ENCODE measurements at places on chromosomes 13 and 19.

DNA sequence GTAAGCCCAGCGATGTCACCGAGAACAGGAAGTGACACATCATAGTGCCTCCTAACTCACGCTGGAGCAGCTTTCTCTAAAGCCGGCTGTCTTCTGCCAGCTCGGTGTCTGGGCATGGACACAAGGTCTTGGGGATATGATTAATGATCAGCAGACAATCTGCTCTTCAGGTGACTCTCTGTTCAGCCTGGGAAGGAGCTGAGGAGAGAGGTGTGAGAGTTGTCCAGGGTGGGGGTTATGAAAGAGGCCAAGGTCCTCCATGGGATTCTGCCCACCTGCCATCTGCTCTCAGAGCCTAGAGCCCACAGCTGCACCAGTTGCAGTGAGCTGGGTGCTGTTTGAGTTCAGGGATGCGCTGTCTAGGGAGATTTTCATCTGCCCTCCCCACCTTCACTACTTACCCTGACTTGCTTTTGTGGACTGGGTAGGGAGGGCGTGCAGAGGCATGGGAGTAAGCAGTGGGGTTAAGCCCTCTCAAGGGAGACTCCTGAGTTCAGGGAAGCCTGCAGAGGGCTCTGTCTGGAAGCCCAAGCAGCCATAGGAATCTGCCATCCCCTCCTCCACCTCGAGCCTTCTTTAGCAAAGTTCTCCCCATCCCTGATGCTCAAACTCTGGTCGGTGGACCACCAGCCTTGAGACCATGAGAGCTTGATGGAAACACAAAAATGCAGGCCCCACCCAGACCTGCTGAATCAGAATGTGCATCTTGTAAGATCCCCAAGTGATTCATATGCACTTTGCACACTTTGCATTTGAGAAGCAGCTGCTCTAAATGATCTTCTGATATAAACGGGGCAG lies 539.7 kb downstream of the RFC3 start:
- no peak for DNase-seq

DNA sequence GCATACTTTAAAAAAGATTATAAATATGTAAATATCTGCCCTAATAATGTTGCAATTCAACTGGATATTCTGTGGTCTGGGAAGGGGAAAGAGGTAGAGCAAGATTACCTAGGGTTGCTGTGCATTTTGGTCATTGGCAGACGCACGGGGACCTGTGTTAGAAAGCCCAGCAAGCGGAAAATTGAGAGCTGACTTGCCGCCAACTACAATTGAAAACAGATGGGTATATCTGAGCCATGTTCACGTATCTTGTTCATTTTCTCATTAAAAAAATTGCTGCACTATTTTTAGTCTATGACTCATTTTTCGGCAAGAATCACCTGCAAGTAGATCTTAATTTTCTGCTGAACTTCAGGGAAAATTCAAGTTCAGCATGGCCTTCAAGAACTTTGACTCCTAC lies 308.5 kb upstream of the TMTC4 start:
- no peak for DNase-seq

DNA sequence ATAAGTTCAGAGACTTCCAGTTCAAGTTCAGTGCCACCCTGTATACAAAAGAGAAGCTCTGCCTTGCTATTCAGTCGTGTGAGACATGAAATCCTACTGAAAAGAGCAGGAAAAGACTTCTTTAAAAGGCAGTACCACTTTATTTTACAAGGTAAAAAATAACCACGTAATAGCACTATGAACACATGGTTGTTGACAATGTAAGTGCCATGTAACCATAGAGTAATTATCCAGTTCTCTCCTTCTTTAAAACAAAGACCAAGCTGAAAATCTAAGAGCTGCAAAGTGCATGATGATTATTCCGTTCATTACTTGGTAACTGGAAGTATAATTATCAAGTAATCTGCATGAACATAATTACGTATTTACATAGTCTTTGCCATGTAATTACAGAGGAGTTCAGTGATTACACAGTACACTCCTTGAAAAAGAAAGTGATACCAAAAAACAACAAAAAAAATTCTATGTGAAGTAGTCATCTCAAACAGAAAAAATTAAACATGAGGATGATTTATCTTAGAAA lies 288.7 kb downstream of the EFNB2 start:
- no peak for DNase-seq

DNA sequence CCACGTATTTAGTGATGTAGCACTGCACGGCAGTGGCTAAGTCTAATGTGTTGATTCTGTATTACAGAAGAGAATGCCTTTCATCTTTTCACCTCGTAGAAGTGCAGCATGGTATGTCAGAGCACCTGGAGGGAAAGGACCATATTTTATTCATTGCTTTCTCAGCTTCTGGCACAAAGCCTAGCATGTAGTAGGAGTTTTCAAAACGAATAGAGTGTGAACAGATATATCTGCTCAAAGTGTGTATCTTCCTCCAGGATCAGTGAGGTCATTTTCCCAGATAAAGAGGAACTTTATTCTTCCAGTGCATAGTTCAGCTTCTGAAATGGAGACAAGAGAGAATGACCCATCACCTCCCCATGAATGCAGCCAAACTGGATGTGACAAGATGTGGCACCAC lies 21.2 kb upstream of the PCDH8 start:
- DNase-seq, result no peak

DNA sequence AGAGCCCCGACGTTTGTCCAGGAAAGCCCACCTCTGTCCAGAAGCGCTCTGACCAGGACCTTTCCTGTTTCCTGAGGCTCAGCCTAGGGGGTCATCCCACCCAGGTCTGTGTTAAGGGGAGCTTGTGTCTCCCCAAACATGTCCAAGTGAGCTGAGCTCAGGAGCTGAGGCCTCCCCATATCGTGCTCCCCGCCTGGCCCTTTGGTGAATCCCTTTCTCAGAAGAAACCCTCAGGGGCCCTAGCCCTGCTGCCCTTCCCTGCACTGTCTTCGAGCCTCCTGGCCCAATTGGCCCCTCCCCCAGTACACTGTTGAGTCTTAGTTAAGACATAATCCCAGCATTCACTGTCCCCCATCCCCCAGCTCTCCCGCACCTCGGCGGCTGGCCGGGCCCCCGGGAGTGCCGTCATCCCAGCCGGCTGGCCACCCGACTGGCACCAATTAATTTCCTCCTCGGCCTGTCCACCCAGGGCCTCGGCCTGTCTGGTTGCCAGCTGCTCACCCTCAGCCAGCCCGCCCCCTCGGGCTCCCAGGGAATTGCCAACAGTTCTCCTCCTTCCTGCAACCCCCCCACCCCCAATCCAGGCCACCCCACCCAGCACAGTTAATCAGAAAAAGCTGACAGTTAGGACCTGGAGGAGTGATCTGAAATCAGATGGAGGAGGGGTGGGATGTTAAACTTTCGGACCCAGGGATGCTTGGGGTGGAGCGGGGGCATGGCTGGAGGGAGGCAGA lies 13.6 kb downstream of the IER2 start:
- peak; percentile 58 for DNase-seq
